ENCODE measurements at places on chromosomes 5 and 9. TPM values are rescaled to one million over a fixed set of nuclear protein-coding genes. Genes with fewer than 3 reads are reported as not detected.

GRCh38 chr5:173303878-173304590, 24.2 kb downstream of the STC2 start:
- no peak for DNase-seq

DNA sequence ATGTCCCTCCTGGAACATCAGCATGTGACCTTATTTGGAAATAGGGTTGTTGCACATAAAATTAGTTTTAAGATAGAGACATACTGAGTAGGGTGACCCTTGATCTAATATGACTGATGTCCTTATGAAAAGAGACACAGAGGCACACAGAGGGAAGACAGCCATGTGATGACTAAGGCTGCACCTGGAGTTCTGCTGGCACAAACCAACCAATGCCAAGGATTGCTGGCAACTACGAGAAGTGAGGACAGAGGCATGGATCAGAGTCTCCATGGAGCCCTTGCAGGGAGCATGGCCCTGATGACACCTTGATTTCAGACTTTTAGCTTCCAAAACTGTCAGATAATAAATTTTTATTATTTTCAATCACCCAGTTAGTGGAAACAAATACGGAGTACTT, 101.9 kb downstream of the FBXL7 start:
- no peak for DNase-seq

DNA sequence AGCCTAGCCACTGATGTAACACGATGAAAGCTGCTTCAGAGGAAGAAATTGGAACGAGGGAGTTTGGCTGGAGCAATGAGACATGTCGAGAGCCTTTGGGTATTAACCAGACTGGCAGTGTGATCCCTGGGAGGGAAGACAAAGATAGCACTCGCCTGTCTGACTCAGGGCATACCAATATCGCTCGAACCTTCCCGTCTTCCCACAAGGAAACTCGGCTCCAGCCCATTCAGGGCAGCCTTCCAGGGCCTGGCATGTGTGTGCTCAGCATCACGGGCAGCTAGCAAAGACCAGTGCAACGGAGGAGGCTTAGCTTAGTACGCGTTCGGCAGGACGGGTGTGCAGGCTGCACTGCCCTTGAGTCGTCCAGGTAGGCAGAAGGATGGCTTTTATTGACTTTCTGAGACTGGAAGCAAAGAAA, 356.9 kb upstream of the WWC1 start:
- peak; percentile 51 for DNase-seq

DNA sequence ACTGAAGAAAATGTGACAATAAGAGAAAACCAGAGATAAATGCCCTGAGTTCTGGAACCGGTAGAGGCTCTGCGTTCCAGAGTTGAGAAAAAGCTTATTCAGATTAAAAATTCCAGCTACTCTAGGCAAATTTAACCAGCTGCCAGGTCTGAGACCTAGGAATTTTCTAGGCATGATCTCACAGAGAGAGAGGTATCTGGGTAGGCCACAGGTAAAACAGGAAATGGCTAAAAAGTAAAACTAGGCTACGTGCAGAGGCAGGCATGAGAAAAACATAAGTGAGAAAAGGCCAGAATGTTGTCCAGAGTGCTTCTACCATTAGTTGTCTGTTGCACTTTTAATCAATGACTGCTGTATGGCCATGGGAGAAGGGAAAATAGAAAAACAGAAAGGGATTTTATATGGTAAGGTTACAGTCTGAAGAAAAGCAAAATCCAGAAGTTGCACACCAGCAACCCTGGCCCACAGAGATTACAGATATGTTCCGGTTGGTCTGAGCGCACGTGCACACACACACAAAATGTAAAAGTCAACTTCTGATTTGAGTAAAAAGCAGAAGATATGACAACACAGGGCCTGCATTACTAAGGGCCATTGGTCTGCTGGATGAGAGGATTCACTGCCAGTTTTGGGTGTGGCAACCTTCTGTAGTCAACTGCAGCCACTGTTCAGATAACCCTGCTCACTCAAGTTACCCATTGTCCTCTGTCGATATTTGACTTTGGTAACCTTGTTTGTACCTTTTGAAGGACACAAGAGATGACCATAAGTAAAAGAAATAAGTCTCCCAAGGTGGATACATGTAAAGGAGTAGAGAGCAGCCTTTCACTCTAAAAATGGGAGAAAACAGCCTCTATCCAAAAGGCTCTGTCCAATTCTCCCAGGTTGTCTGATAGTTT, 266.0 kb downstream of the DTWD2 start:
- no peak for DNase-seq

GRCh38 chr5:73337586-73338255, 110.9 kb downstream of the FOXD1 start:
- no peak for DNase-seq

DNA sequence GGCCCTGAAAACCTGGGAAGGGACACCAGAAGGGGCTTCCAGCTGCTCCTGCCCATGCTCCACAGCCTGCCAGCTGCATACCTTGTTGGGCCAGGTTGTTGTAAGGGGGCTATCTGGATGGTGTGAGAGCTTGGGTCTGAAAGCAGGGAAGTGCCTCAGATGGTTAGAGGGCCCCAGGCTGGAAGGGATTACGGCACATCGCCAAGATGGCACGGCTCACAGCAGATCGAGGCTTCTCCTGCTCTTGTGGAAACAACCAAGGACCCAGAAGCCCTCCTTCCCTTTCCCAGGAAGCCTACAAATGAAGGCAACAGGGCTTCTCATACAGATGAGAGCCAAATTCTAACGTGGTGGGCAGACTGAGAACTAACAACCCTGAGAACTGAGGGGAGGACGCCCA, 121.7 kb upstream of the ADCY2 start:
- DNase-seq, result no peak

Gene GABRA6
- not detected for polyA plus RNA-seq

Gene PTGS1
- polyA plus RNA-seq, result 5.8 TPM

Gene PCDHGA5
- 2.2 TPM for polyA plus RNA-seq

Measured in muscle of back (tissue), 13 donors.